ENCODE measurements at places on chromosomes 5 and 9.

DNA sequence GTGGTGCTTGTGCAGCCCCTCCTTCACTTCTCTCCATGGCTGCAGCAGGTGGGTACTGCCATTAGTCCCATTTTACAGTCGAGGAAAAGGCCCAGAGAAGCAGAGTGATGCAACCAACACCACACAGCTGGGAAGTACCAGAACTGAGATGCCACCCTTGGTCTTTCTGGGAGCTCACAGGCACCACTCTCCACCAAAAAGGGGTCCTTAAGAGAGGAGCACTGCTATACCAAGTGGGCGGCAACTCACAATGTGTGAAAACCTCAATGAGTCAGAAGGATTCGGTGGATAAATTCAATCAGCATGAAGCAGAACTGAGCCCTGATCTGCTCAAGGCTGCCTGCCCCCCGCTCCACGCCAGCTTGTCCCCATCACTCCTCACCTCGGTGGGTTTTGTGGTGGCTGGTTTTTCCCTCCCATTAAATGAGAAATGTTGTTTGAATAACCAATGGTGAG lies 213.7 kb downstream of the FSTL4 start:
- no peak for DNase-seq

DNA sequence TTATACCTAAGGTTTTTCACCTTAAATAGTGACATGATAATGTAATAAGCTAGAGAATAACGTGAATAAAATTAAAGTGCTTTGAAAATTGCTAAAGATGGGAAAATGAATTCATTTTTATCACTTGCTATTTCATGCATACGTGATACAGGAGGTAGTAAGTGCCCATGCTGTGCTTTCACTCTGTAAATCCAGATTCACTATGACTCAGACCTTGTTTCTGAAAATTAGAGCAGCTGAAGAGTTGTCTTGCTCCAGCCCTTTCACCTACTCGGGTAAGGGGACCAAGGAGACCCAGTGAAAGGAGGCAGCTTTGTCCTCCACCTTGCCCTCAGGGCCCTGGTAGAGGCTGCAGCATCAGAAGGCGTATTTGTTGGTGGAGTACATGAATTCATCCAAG lies 87.9 kb downstream of the ANKH start:
- DNase-seq: no peak

DNA sequence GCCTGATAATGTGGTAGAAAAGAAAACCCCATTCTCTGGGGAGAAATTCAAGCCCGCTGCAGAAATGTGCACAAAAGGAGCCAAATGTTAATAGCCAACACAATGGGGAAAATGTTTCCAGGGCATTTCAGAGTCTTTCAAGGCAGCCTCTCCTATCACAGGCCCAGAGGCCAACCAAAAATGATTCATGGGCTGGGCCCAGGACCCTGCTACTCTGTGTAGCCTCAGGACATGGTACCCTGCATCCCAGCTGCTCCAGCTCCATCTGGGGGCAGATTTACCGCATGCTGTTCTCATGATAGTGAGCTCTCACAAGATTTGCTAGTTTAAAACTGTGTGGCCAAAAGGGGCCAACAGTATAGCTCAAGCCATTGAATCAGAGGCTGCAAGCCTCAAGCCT lies 41.1 kb downstream of the RAPGEF6 start:
- no peak for DNase-seq

DNA sequence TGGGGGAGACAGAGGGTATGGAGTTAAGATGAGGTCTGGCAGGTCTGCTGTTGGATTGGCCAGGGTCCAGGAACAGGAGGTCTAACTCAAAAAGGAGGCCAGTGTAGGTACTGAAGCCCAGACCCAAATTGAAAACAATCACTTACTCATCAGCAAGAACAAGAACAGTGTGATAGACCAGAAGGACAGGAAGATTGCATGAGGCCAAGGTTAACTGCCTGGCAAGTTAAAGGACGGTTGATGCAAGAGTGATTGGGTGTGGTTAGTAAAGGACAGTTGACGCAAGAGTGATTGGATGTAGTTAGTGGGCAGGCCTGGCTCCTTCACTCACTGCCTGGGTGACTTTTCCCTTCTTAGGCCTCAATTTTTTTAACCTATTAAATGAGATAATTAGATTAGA lies 132.6 kb downstream of the PDZD2 start:
- DNase-seq: no peak

DNA sequence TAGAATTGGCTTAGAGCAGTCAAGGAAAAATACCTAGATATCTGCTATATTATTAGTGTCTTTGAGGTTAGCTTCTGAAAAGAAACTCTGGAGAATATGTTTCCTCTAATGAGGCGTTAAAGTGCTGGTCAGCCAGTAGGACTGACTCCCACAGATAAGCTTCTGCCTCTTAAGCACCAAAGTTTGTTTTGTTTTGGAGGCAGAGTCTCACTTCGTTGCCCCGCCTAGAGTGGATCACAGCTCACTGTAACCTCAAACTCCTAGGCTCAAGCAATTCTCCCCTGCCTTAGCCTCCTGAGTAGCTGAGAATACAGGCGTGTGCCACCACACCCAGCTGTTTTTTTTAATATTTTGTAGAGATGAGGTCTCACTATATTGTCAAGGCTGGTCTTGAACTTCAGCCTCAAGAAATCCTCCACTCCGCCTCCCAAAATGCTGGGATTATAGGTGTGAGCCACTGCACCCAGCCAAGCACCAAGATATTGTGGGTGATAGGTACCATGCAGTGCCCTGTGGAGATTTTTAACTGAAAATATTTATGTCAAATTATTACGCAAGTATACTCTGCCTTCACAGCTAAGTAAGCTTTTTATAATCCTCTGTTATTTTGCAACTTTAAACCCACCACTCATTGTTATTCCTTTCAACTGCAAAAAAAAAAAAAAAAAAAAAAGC lies 24.7 kb upstream of the TMEM171 start:
- DNase-seq: no peak

- DNase-seq: no peak
Observed at GRCh38 chr5:27316271-27316650, 277.9 kb upstream of the CDH9 start.

DNA sequence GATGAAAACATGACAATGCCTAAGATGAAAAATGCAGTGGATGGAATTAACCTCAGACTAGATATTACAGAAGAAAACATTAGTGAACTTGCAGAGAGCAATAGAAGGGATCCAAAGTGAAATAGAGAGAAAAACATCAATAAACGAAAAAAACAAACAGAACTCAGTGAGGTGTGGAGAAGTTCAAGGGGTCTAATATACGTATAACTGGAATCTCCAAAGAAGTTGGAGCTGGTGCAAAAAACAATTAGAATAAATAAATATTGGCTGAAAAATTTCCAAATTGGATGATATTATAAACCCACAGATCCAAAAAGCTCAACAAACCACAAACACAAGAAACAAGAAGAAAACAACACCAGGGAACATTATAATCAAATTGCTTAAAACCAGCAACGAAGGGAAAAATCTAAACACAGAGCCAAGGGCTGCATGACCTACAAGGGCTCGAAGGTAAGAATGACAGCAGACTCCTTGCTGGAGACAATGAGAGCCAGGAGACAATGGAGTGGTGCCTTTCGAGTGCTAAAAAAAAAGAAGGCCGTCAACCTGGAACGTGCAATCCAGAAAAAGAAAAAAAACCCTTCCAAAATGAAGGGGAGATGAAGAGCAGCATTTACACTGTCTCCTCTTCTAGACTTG lies 11.8 kb downstream of the FAM163B start:
- no peak for DNase-seq

- no peak for DNase-seq
Observed at GRCh38 chr5:162786234-162786633, 651.2 kb upstream of the CCNG1 start.

GRCh38 chr9:6068983-6069382 lies 53.6 kb upstream of the RANBP6 start:
- no peak for DNase-seq

GRCh38 chr5:153613144-153613543 lies 122.7 kb downstream of the GRIA1 start:
- no peak for DNase-seq

GRCh38 chr5:42858687-42859086 lies 47.0 kb upstream of the SELENOP start:
- no peak for DNase-seq

DNA sequence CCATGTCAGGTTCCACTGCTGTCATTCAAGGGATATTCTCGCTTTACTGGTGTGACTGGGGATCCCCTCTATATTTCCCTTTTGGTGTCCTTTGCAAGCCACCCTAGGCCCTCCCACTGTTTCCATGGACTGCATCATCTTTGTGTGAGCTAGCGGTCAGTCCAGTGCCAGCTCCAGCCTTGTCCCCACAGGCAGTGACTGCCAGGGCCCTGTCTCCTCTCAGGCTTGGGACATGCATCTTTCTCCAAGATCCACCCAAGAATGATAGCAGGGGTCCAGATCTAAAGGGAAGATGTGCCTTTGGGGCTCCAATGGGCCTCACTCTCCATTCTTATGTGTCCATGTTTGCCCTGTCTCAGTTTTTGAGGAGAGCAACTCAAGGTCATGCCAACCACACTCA lies 37.8 kb upstream of the NXNL2 start:
- DNase-seq: no peak

DNA sequence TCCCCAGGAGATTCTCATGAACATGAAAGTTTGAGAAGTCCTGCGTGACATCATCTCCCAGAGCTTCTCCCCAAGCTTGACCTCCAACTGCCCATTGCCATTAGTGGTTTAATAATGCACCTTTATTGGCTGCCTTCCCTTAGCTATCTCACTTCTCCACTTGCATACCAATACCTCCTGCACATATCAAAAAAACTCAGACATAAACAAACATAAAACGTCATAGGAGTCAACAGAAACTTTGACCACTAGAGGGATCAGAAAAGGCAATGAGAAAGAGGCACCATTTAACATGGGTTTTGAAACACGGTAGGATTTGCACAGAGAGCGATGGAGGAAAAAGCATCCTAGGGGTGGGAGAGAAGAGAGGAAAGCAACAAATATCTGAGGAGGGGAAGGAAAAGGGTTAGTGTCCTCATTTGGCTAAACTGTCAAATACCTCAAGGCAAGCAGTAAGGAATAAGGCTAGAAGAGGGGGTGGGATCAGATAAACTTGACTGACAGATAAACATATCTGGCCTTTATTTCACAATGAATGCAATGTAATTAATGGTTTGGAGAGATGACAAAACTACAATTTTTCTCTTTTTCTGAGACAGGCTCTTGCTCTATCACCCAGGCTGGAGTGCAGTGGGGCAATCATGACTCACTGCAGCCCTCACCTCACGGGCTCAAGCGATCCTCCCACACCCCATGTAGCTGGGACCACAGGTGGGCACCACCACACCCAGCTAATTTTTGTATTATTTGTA lies 27.0 kb downstream of the GNAQ start:
- peak; percentile 54 for DNase-seq

GRCh38 chr9:83538172-83538889 lies at the start of gene FRMD3:
TSS of gene FRMD3 (minus strand) at chr9:83538401. CDS start at chr9:83538231, 170 bp downstream.
- peak; percentile 85 for DNase-seq

DNA sequence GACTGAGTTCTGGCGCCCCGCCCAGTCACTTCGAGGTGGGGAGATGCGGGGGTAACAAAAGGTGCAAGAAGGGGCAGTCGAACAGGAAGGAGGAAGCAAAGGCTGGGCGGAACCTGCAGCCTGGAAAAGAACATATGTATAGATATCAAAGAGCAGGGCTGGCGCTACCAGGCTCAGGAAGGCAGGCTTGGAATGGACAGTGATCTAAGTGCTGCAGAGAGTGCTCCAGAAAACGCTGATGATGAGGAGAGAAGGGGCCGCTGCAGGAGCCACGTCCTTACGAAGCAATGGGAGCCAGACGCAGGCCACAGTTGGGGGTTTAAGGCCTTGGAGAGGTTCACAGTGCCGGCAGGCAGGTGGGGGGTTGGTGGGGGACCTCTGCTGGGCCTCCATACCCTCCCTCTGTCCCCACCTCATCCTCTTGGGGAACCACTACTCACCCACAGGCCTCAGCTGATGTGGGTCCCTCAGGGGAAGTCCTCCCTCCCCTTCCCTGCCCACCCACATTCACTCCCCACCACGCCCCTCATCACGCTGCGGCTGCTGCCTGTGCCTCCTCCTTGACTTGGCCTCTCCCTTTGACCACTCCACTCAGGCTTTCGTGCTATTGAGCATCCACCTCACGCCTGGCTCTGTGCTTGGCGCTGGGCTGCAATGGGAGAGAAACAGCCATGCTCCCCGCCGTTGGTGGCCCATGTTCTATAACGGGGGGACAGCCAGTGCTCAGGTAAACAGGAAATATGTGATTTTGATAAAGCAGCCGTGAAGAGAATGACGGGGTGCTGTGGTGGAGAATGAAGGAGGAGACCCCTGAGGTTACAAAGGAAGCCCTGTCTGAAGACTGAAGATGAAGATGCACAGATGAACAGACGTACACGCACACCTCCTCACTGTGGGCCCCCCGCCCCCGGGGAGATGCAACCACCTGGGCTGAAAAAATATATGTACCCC lies 40.5 kb upstream of the RPL26L1 start:
- DNase-seq: no peak

DNA sequence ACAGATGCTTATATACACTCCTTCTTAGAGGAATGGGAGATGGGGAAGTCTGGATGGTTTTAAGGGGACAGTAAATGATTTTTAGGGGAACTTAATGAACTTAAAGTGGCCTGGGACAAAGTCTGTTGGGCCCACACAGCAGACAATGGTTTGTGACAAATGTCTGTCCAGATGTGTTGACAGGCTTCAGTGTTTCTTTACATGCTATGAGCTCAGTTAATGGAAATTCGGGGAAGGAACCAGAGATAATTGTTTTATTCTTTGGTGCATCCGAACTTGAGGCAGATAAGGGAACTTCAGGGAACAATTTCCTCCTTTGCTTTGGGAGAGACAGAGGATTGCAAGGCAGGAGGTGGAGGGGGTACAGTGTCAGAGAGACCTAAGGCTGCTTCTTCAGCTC lies 52.3 kb downstream of the NFIB start:
- DNase-seq: no peak

GRCh38 chr5:134439210-134439654 lies 27.6 kb upstream of the CDKN2AIPNL start:
- peak; percentile 74 for DNase-seq

GRCh38 chr5:53900677-53901076 lies 340.2 kb downstream of the NDUFS4 start:
- DNase-seq: no peak

DNA sequence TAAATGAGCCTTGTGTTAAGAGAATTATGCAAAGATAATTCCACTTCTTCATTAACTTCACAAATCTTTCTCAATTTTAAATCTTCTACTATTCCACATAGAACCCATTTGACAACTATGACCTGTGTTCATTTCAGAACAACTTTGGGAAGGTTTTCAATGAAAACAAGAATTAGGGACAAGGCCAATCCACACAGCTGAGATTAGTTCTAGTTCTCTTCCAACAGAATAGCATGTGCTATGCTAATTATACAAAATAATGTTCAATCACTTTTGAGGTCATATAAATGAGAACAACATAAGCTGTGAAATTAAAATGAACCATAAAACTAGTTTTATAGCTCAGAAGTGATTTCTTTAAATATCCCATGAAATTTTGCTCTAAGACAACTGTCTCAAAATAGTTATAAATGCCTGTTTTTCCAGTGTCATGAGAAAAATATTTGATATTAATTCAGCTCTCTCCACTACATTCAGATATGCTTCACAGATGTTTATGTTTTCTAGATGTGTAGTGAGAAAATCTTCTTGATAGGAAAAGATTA lies 7.2 kb upstream of the LHFPL2 start:
- DNase-seq: no peak

Data from body of pancreas (tissue), 4 donors.